ENCODE measurements at places on chromosomes 2 and 18.

- DNase-seq, result no peak
These were observed 30.7 kb upstream of the FOXI3 start for GRCh38 chr2:88483200-88483599.

GRCh38 chr18:45666520-45666919 lies 51.2 kb downstream of the SLC14A2 start:
- no peak for DNase-seq

GRCh38 chr2:158782136-158782535 lies 13.0 kb upstream of the DAPL1 start:
- no peak for DNase-seq

DNA sequence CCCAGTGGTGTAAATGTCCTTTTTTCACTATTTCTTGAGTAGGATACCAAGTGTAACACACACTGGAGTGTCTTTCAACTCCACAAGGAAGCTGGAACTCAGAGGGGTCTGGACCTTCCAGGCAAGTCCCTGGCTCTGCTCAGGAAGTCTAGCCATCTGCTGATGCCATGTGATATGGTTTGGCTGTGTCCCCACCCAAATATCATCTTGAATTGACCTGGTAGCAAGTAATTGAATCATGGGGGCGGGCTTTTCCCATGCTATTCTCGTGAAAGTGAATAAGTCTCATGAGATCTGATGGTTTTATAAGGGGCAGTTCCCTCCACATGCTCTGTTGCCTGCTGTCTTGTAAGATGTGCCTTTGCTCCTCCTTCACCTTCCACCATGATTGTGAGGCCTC lies 99.4 kb upstream of the CDC42EP3 start:
- DNase-seq, result no peak

DNA sequence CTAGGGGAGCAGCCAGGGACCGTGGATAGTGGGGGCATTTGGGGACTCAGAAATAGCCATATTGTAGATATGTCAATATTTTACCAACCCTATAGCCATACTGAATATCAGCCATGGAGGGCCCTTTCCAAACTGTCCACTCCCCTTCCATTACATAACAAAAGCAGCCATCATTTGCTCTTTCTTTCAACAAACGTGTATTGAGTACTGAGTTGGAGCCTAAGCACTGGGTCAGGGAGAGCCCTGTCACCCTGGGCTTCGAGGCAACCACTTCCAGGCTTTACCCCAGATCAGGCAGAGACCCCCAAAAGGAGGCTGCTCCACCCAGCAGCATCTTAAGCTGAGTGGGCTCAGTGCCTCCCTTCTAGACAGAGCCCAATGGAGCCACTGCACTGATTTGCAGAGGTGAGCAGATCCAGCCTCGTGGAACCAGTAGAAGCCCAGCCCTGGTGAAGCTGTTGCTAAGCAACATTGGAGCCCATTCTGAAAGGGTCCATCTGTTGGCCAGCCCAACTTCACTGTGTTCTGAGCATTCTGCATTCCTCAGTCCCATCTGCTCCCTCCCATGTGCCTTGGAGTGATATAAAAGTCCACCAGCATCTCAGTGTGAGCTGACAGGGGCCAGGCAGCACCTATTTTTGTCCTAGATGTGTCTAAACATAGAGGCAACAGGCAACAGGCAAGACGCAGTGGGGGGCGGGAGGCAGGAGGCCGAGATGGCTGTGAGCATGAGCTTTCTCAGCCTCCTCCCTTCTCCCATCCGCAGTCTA lies 112.1 kb downstream of the PLB1 start:
- no peak for DNase-seq

DNA sequence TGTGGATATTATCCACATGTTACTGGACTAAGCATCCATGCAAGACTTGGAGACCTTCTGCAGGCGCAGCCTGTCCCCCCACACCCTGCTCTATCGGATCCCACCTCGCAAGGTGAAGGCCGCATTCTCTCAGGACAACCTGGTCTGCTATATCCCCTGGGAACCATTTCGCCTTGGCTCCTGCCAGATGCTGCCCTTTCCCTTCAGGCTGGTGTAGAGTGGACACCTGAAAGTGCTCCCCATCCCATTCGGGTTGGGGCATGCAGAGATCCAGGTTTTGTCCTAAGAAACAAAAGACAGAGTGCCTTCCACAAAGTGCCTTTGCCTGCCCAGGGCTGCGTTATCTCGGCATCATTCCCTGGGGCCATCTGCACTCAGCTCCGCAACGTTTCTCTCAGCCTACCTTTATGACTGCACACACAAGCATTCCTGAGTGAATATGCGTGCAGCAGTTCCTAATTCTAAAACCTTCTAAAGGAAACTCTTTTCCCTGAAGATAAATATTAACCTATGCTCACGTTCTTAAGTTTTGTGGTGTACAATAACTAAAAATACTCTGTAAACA lies 20.5 kb downstream of the FHL2 start:
- DNase-seq, result no peak

DNA sequence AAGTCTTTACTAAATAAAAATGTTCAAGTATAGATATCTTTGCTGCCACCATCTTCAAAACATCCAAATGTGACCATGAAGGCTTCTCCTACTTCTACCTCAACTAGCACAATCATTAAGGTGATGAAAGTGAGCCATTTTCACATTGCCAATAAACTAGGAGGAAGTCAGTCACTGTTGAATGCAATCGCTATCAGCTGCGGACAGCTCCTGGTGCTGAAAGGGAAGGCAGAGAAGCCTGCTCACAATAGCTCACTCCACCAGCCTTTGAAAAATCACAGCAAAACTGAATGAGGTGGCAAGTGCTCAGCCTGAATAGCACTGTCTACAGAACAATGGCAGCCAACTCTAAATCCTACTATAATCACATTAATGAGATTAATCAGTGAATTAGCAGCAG lies 2.2 kb downstream of the MYT1L start:
- no peak for DNase-seq

DNA sequence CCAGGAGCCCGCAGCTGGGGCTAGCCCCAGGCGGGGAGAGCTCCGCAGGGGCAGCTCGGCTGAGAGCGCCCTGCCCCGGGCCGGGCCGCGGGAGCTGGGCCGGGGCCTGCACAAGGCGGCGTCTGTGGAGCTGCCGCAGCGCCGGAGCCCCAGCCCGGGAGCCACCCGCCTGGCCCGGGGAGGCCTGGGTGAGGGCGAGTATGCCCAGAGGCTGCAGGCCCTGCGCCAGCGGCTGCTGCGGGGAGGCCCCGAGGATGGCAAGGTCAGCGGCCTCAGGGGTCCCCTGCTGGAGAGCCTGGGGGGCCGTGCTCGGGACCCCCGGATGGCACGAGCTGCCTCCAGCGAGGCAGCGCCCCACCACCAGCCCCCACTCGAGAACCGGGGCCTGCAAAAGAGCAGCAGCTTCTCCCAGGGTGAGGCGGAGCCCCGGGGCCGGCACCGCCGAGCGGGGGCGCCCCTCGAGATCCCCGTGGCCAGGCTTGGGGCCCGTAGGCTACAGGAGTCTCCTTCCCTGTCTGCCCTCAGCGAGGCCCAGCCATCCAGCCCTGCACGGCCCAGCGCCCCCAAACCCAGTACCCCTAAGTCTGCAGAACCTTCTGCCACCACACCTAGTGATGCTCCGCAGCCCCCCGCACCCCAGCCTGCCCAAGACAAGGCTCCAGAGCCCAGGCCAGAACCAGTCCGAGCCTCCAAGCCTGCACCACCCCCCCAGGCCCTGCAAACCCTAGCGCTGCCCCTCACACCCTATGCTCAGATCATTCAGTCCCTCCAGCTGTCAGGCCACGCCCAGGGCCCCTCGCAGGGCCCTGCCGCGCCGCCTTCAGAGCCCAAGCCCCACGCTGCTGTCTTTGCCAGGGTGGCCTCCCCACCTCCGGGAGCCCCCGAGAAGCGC lies 15.0 kb upstream of the GMPPA start:
- DNase-seq, result no peak

DNA sequence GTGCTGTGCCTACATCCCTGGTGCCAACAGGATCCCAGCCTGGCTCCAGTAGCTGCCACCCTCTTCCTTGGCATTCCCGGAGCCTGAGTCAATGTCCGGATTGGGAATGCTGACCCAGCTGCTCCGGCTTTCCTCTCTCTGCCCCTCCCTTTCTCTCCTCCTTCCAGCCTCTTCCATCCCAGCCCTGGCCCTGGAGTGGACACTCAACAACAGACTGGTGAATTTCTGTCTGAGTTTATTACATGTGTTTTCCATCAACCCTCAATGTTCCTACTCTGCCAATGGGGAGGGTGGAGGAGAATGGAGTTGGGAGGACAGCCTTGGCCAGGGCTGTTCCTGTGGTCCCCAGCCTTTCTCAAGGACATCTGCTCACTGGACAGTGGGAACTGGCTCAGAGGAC lies 917 bp upstream of the PRKAG3 start:
- DNase-seq, result no peak

DNA sequence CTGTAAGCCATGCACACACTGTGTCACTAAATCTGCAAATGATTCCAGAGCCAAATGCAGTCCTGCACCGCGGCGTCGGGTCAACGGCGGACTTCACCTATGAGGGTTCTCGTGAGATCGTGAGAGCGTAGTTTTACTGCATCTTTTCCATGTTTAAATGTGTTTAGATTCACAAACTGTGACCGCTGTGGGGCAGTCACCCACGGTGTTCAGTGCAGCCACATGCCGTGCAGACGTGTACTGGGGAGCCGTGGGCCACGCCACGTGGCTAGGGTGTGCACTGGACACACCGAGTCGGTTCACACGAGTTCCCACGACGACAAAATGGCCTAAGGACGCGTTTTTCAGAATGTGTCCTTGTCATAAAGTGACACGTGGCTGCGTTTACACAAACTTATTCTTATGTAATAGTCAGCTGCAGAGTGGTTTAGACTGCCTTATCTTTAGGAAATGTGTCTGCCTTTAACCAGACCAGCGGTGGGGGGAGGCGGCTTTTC lies 34.1 kb downstream of the NFATC1 start:
- no peak for DNase-seq

- no peak for DNase-seq
These were observed 142.2 kb downstream of the RAPGEF4 start for GRCh38 chr2:172877826-172878225.

- no peak for DNase-seq
These were observed 18.6 kb downstream of the ERMN start for GRCh38 chr2:157307021-157307420.

GRCh38 chr2:157838442-157839161 lies 37.5 kb downstream of the ACVR1 start:
- peak; percentile 3 for DNase-seq

DNA sequence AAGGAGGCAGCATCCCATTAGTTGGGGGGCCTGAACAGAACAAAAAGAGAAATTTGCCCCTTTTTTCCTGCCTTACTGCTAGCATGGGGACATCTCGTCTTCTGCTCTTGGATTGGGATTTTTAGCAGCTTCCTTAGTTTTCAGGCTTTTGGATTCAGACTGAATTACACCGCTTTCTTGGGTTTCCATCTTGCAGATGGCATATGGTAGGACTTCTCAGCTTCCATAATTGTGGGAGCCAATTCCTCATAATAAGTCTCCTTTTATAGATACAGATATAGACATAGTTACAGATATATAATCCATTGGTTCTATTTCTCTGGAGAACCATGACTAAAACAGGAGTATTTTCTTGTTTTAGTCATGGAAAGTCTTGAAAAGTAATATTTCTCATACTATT lies 5.2 kb upstream of the RAPGEF4 start:
- no peak for DNase-seq

GRCh38 chr2:181164699-181165098 lies 184.3 kb downstream of the UBE2E3 start:
- DNase-seq, result no peak

DNA sequence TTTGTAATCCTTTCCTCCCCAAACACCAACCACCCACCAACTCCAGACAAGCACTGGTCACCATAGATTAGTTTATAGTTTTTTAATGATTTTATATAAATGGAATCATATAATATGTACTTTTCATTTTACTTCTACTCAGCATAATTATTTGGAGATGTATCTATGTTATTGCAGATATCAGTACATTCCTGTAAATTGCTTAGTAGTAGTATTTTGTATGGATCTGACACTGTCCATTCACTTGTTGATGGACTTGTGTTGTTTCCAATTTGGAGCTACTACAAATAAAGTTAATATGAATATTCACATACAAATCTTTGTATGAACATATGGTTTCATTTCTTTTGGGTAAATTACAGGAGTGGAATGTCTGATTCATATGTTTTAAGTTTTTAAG lies 31.0 kb downstream of the ZC3H15 start:
- no peak for DNase-seq

DNA sequence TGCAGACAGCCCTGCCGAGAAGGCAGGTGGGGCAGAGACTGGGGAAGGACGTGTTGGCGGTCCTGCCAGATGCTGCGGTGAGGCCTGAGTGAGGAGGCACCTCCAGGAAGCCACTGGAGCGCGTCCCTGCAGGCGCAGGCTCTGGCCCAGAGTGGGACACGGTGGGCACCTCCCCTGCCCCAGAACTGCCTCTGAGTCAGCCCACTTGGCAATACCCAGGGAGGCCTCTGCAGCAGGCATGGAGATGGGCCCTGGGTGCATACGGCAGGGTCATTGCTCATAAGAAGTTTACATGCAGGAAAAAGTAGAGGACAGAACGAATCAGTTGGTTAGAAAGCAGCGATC lies 195.9 kb downstream of the TFCP2L1 start:
- no peak for DNase-seq

DNA sequence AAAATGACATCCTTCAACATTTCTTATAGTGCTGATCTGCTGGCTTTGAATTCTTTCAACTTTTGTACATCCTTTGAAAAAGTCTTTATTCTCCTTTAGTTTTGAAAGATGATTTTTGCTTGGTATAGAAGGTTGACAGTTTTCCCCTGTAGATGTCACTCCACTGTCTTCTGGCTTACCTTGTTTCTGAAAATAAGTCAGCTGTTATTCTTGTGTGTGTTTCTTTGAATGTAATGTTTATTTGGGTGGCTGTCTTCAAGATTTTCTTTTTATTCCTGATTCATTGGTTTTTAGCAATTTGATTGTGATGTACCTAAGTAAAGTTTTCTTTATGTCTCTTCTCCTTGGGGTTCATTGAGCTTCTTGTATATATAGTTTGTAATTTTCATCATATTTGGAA lies 47.6 kb downstream of the ACTR3 start:
- DNase-seq, result no peak

GRCh38 chr2:133346654-133347053 lies 221.6 kb downstream of the NCKAP5 start:
- DNase-seq, result no peak

DNA sequence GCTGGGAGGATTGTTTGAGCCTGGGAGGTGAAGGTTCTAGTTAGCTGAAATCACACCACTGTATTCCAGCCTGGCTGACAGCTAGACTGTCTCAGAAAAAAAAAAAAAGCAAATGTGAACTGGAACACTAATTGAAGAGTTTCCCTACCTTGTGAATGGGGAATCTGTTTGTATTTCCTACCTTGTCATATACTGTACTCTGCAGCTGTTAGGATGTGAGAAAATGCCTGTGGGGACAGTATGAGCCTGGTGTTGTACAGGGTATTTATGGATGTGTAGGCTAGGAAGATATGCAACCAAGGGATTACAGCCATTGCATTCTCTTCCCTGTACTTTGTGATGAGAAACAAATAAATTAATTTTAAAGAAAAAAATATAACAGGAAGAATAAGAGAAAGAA lies 113.3 kb upstream of the FAM117B start:
- no peak for DNase-seq

- no peak for DNase-seq
These were observed 77.2 kb upstream of the NDUFV2 start for GRCh38 chr18:9025091-9025838.

All from stimulated activated CD4-positive, alpha-beta T cell treated with anti-CD3 and anti-CD28 coated beads, Interleukin-2, amount 100 ng/mL, for 4 hours (primary cell).